ENCODE measurements at places on chromosomes 12 and 14.

- DNase-seq, result no peak
Measured at GRCh38 chr12:132513070-132513398, 23.1 kb downstream of the FBRSL1 start.

- no peak for DNase-seq
Measured at GRCh38 chr12:2274733-2275132, 221.9 kb downstream of the CACNA1C start.

DNA sequence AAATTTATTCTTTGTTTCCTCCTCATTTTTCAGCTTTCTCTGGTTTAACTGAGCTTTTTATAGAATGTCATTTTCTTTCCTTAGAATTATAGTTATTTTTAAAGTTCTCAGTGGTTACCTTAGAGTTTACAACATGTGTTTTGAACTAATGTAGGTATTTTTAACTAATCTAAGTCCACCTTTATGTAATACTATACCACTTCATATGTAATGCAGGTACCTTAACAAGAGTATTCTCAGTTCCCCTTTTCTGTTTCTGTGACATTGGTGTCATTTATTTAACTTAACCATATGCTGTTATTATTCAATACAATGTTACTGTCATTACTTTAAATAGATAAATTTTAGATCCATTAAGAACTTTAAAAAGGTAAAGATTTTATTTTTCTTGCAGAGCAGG is 30.3 kb upstream of the KCNC2 start:
- no peak for DNase-seq

GRCh38 chr14:51116682-51117081 is 21.8 kb upstream of the TRIM9 start:
- no peak for DNase-seq

DNA sequence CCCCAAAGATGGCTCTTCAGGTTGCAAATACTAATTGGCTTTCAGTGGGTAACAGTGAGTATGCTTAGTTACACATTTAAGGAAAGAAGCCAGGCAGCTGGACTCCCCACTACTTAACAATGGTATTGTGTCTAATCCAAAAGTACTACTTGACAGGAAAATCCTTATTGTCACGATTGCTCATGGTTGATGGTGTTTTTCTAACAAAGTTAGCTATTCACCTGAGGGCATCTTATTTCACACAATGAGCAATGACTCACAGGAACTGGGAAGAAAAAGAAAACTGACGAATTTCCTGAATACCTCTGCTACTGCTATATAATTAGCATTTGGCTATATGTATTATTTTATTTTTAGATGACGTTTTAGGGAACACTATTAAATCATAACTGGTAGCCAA is 33.4 kb upstream of the ALG10 start:
- no peak for DNase-seq

DNA sequence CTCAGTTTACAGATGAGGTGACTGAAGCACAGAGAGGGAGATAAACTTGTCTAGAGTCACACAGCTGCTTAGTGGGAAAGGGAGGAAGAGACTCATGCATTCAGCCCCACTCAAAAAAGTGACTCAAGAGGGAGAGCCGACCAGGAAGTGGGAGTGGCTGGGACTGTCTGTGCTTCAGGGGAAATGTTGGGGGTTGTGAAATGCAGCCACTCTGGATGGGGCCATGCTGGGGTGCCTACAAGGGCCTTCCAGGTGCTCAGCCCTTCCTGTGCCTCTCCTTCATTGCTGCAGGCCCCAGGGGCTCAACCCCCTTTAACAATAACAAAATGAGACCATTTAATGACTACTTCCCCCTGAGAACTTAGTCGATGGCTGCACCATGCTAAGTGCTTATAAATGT is 41.8 kb downstream of the CACNA1C start:
- no peak for DNase-seq

DNA sequence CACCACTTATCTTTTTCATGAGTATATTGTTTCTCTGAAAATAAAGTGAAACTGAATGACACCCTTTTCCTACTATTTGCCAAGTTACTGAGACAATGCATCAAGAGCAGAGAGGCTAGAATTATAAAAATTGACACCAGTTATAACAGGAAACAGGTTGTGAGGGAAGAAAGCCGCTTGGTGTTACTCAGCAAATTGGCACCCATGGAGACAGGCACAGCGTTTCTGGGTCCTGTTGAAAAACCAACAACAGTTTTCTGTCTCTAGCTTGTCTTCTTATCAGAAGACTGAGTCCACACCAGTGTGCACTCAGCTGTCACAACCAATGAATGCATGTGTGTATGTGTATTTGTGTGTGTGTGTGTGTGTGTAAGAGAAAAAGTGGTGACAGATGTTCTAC is 267.7 kb downstream of the KCNH5 start:
- no peak for DNase-seq

GRCh38 chr12:75790219-75790618 is 241.4 kb downstream of the PHLDA1 start:
- no peak for DNase-seq

DNA sequence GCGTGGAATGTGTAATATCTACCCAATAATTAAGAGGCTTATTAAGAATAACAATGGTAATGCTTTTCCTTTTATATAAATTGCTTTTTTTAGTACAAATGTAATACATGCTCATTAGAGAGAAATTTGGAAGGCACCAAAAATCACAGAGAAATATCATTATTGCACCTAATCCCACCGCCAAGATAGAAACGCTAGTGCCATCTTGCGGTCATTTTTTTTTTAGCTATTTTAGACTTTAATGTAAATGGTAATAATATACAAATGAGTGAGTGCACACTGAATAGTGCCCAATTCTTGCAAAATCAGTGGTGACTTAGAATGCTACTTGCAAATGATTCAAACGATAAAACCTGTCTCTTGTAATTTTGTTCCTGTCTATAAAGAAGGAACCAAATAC is 576.8 kb upstream of the TMEM132C start:
- DNase-seq, result no peak

DNA sequence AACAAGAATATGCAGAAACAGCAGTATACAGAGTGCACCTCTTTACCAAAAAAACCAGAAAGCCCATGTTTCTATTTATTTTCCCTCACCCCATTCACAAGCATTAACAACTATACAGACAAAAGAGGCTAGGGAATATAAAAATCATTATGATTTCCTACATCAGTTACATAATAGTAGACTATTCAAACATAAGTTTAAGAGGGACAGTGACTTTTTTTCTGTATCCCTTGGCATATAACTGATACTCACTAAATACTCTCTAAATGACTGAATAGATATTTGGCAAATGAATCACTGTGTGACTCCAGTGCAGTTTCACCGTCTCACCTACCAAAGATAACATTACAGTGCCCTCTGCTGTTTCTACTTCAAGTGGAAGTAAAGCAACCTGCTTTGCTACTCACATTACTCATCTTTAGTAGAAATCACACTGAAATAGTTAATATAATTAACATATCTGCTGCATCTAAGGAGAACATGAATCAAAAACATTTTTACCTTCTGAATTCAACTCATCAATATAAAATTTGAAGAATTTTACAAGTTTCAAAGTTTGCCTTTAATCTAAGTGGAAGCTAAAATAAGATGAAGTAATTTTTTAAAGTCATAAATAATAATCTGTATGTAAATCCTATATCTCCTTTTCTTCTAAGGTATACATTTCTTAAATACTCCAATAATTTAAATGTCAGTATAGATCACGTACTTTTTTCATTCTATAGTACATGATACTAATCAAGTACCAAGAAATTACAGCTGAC is 103.8 kb downstream of the OSBPL8 start:
- peak; percentile 22 for DNase-seq

- DNase-seq, result no peak
Measured at GRCh38 chr12:49882248-49882850, 21.4 kb downstream of the FAIM2 start.

- DNase-seq, result no peak
Measured at GRCh38 chr14:32458720-32459119, 129.6 kb downstream of the AKAP6 start.

DNA sequence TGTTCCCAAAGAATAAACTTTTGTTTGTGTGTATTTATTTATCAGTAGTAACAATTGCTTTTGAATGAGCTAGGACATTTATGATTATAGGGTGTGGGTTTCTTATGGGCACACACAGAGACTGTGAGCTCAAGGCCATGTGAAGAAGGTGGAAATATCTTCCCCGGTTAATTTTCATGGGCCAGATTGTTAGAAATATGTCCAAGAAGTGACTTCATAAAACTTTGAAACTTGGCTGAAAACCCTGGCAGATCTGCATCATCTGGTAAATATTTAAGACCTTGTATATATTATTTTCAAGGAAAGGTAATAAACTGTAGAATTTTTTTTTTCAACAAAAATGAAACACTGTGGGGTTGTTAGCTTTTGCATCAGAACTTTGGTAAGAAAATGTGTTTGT is 53.5 kb upstream of the RNU6-8 start:
- no peak for DNase-seq

DNA sequence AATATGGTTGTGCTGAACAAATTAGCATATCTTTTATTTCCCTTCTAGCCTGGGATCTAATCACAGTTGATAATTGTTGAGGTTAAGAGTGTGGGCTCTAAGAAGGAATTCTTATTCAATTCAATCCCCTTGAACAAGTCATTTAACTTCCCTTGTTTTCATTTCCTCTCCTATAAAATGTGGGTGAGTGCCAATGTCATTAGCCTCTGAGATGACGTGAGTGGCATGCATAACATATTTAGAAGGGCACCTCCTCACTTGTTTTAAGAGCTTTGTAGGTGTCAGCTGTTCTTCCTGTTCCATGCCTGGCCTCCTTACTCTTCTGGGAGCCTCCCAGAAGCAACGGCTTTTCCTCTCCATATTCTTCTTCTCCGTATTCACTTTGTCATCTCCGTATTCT is 155.4 kb upstream of the NEDD1 start:
- DNase-seq, result no peak

DNA sequence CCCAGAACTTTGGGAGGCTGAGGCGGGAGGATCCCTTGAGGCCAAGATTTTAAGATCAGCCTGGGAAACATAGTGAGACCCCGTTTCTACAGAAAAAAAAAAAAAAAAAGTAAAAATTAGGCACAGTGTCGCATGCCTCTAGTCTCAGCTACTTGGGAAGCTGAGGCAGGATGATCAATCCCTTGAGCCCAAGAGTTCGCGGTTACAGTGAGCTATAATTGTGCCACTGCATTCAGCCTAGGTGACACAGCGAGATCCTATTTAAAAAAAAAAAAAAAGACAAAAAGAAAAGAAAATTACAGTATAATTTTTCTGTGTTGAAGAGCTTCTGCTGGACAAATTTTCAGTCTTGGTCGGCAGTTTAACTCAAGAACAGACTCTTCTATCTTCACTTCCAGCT is 133.9 kb upstream of the FGD4 start:
- DNase-seq, result no peak

DNA sequence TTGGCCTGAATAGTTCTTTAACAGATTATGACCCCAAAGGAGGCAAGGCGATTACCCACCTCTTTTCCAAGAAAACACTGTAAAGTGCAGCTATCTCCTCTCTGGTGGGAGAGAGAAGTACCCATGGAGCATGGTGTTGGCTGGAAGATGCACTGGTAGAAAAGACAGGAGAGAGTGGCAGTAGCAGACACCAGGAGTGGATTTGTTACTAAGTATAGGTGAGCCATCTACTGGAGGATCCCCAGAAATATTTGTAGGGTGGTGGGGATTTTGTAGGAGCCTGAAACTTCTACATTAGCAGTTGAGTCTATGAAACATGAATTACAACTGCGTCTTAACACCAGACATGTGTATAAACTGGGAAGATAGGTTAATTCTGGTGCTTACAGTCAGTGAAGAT is 148.0 kb downstream of the SLC38A4 start:
- DNase-seq, result no peak

DNA sequence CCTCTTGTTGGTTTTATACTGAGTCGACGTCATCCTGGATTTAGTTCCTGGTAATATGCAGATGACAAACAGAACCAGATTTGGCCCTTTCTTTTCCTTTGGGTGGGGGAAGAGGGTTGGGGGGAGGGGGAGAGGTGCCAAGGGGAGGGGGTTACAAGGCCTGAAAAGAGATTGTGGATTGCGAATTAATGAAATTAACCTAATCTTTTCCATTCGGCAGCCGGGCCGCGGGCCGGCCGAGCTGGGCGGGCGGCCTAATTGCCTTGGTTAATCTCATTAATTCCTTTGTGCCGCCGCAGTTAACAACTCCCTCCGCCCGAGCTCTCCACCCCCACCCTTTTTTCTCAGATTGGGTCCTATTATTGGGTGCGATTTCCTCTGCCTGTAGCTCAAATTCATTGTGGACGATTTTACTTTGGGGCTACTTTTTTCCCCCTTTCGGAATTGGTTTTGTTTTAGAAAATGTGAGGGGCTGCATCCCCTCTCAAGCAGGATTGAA is 387 bp upstream of the GSC start:
- DNase-seq, result no peak

GRCh38 chr12:44431647-44432343 is 444.3 kb downstream of the NELL2 start:
- no peak for DNase-seq

DNA sequence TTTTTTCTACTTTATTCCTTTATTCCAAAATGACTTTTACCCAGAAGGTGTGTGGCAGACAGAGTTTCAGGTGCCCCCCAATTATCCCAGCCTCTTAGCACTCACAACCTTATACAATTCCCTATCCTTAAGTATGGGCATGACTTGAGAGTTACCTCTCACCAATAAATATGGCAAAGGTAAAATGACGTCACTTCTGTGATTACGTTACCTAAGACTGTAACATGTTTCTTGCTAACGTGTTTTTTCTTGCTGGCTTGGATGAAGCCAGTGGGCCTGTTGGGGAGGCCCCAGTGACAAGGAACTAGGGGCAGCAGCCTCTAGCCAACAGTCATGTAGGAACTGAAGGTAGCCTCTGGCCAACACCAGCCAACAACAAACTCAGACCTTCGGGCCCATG is 13.3 kb upstream of the TUNAR start:
- no peak for DNase-seq

- DNase-seq, result no peak
Measured at GRCh38 chr12:118151755-118152154, 15.8 kb downstream of the PEBP1 start.

DNA sequence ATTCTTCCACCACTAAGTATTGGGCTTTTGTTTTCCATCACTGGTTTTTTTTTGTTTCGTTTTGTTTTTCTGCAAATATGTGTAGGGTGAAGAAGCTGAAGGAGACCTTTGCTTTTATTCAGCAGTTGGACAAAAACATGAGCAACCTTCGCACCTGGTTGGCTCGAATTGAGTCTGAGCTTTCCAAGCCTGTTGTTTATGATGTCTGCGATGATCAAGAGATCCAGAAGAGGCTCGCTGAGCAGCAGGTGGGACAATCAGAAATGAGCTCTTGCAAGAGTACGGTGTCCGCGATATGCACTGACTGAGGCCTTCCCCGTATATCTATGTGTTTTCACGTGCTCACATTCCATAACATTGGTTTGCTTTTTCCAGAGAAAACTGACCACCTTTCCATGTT is 91.5 kb downstream of the ESR2 start:
- DNase-seq, result no peak

GRCh38 chr12:57420482-57420881 is 10.4 kb downstream of the R3HDM2 start:
- DNase-seq, result no peak

- no peak for DNase-seq
Measured at GRCh38 chr14:75141967-75142366, 15.1 kb upstream of the NEK9 start.

GRCh38 chr14:72706485-72706884 is 187.4 kb downstream of the DPF3 start:
- DNase-seq, result no peak

GRCh38 chr14:68526512-68527091 is 266.3 kb downstream of the ZFP36L1 start:
- no peak for DNase-seq

- no peak for DNase-seq
Measured at GRCh38 chr14:86039176-86039575, 509.2 kb downstream of the FLRT2 start.
